ENCODE measurements at places on chromosomes 5 and 9. TPM values are rescaled to one million over a fixed set of nuclear protein-coding genes. Genes with fewer than 3 reads are reported as not detected.

The CPEB4 gene
- total RNA-seq: 11.6 TPM

The SLC22A4 gene
- 1.5 TPM for total RNA-seq

The GRXCR2 gene
- not detected for total RNA-seq

The C9orf72 gene
- 4.0 TPM for total RNA-seq

The IRX4 gene
- 1.4 TPM for total RNA-seq

The LCN9 gene
- not detected for total RNA-seq

The GFPT2 gene
- total RNA-seq: 41.0 TPM
